ENCODE measurements at places on chromosomes 5 and 9.

DNA sequence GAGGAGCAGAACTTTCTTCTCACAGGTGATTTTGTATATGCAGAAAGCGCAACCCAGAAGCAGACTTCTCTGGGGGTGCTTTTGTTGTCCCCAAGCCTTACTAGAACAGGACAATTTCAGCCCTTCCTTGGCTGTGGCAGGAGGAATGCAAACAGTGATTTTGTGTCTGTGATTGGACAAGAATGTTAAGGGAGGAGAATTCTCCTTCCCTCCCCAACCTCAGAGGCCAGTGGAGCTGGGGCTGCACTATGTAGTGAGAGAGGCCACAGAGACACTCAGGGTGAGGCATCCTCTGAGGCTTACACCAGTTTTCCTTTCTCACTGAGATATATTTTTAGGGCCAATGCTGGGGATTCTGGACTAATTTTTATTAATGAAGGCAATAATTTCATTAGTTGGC, 58.8 kb downstream of the ZNF366 start:
- no peak for DNase-seq

DNA sequence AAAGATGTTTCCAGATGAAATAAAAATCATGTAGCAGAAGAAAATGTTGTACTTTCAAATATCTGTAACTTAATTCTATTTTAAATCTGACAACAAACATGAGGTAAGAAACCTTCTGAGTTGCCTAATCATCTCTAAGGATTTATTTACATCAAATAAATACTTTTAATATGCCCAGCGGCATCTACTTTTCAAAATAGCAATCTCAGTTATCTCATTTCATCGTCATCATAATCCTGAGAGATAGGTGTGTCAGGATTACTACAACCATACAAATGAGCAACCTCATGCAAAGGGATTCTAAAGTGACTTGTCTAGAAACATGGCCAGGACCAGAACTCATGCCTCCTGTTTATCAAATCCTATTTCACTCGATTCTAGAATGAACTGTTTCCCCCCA, 49.5 kb downstream of the DENND1A start:
- DNase-seq = no peak

DNA sequence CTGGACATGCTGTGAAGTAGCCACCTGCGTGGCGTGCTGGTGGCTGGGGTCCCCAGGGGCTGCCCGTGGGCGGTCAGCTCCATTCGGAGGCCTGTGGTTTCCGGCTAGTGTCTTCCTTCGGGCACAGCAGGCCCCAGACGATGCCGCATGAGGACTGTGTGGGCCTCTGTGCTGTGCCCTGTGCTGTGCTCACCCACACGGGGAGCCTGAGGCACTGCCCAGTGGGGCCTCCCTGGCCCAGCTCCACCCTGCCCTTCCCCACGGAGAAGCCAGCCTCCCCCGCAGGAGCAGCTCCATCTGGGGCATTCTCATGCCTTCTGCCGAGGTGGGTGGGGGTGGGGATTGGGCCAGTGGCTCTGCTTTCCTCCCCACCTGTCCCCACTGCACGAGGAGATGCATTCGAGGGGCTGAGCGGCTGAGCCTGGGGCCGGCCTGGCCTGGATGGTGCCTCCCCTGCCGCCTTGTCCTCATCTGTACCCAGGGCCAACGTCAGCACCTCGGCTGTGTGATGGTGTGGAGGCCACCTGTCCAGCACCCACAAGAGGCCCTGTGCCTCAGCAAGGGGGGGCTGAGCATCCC, 24.2 kb downstream of the RXRA start:
- no peak for DNase-seq

DNA sequence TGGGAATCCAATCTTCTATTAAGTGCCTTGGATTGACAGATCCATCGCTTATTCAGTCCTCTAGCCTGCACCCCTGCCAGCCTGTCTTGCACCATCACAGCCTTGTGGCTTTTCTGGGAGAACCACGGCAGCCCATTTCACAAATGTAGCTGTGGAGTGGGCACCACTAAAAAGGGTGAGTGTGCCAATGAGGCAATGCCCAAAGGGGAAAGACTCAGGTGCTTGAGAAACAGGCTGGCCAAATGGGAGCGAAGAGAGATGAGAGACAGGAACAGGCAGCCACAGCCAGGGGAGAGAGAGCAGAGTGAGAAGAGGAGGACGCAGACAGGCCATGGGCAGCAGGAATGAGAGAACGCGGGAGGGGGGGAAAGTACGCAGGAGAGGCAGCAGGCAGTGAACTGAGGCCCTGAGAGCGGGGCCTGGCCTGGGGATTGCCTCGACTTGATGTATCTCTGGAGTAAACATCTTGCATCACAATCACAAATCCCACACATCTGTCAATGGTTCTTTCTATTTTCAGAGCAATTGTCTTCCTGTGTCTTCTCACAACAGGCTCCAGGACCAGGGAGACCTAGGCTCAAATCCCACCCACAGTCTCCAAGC, 173.1 kb downstream of the SYK start:
- no peak for DNase-seq

- DNase-seq = no peak
Observed at GRCh38 chr5:153546566-153546965, 56.1 kb downstream of the GRIA1 start.

DNA sequence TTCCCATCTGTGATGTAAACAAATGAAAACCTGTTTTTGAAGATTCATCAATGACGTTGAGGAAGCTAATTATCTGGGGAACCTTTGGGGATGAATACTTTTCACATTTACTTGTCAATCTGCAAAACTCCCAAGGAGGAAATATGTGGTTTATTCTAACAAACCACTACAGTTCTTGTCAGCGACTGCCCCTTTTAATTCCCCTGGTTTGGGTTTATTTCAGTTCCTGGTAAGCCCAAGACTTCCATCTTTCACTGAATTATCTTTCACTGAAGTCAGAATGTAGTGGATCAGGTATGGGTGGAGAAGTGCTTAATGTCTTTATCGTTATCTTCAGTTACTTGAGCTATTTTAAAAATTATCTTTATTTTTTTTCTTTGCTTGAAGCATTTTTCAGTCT, 40.2 kb downstream of the TLR4 start:
- DNase-seq = no peak

- DNase-seq = no peak
Observed at GRCh38 chr5:76688836-76689235, 27.1 kb upstream of the F2R start.

- no peak for DNase-seq
Observed at GRCh38 chr5:170087168-170087817, 18.4 kb upstream of the FOXI1 start.

All from CD4-positive, alpha-beta T cell treated with Interleukin-15 for 1 hour (primary cell).